ENCODE measurements at places on chromosomes 3 and 15.

DNA sequence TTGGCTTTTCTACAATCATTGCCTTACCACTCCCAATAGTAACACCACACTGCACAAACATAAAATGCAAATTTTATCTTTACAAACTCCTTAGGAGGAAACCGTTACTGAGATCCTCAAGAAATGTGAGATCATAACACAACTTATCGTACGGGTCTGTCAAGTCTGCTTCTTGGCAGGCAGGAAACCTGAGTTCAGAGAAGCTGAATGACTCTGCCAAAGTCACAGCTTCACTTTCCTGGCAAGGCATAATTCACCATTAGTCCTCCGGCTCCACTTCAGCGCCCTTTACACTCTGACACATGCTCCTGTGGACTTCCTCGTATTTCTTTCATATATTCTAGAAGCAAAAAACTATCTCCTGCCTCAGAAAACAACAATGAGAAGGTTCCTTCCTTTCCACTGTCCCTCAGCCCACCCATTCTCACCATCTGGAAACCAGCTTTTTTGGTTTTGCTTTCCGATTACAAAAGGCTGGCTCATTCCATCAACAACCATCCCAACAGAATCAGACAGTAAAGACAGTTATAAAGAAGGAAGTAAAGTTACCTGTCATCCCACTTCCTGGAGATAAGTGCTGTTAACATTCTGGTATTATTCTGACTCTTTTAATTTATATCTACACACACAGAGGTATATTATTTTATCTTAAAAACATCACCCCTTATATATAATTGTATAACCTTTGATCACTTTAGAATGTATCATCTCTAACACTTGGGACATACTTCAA, 223.4 kb downstream of the STT3B start:
- DNase-seq = no peak

DNA sequence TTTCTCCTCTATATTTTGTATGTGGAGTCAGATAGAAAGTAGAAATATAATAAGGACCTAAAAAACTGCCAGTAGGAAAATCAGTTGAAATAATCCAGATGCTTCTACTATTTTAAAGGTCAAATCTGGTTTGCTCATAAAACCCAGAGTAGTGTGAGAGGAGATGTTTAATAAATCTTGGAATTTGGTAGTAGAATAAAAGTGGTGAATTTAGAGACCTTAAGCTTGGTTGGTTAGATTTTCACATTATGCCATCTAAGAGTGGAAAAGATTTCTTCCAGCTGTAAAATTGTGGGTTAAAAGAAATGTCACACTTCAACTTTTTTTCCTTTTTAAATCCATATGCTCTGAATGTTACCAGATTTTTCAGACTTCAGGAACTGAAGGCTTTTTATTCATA, 266.4 kb upstream of the GOLIM4 start:
- no peak for DNase-seq

GRCh38 chr3:13273604-13274105, 146.5 kb downstream of the NUP210 start:
- DNase-seq = no peak

DNA sequence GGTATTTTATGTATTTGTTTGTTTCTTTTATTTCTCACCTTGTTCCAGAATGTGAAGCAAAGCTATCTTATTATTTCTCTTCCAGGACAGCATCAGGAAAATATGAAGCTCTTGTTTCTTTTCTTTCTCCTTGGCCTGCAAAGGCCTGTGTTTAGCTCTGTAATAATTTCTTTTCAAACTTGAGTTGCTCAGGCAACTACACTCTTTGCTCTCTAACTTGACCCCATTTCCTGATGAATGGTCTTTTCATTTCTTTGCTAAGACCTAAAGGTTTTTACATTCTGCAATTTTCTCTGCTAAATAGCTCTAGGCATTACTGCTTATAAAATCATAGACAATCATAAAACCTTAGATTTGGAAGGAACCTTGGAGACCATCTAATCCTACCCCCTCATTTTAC, 26.2 kb upstream of the ZNF770 start:
- DNase-seq = no peak

DNA sequence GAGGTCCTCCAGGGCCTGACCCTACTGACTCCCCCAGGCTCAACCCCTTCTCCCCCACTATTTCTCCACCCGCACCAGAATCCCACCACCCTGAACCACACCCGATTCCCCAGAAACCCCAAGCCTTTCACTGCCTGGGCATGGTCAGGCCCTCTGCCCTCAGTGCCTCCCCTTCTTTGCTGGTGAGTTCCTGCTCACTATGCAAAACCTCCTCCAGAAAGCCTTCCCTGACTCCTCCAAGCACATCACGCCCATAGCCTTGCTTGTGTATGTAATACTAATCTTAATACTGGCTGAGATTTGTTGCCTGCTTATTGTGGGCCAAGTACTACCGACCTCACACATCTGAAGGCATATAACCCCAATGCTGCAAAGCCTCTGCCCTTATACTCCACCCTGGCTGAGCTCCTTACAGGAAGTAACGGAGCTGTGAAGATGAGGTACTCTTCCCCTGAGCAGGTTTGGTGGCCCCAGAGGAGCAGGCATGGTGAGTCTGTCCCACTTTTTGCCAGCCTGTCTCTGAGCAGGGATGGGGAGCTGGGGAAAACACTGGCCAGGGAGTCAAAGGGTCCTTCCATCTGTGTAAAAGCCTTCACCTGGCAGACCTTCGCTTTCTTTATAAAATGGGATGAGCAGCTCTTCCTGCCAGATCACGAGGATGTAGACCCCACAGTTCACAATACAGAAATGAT, 9.5 kb downstream of the RAB6B start:
- no peak for DNase-seq

- DNase-seq = no peak
Measured at GRCh38 chr3:164451072-164451910, 627.0 kb downstream of the SI start.

DNA sequence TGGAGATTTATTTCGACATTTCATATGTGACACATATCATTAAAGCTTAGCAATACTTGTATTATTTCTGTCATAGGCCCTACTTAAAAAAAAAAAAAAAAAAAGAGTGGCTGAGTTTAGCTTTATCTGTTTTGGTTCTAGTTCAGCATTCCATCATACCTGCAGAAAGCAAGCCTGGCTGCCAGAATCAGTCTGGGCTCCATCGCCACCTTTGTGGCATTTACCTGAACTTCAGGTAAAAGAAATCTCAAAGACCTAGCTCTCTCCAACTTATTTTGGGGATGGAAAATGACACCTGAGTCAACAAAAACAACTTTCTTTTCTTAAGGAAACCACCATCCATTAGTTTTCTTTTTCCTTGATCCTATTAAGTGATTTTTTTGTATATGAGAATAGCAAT, 82.1 kb downstream of the NEK10 start:
- no peak for DNase-seq

GRCh38 chr3:190378240-190378891, 9.6 kb upstream of the CLDN16 start:
- DNase-seq = no peak

DNA sequence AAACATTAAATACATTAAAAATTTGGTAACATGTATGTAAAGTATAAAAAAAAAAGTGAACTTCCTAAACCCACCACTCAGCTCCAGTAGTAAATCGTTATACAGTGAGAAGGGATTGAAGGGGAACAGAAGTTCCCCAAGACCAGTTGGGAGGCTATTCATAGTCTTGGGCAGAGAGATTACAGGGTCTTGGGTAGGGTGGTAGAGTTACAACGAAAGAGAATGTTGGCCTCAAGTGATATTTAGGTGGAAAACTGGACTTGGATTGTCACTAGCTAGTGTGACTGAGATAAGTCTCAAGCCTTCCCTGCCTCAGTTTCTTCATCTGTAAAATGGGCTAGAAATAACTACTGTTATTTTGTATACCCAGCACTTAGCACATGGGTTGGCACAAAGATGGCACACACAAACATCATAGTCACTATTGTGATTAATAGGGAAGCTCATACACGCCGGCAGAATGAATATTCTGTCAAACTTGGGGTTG, 431 bp upstream of the YEATS2 start:
- DNase-seq = no peak

GRCh38 chr15:69554279-69554961, 101.8 kb downstream of the RPLP1 start:
- DNase-seq = no peak

DNA sequence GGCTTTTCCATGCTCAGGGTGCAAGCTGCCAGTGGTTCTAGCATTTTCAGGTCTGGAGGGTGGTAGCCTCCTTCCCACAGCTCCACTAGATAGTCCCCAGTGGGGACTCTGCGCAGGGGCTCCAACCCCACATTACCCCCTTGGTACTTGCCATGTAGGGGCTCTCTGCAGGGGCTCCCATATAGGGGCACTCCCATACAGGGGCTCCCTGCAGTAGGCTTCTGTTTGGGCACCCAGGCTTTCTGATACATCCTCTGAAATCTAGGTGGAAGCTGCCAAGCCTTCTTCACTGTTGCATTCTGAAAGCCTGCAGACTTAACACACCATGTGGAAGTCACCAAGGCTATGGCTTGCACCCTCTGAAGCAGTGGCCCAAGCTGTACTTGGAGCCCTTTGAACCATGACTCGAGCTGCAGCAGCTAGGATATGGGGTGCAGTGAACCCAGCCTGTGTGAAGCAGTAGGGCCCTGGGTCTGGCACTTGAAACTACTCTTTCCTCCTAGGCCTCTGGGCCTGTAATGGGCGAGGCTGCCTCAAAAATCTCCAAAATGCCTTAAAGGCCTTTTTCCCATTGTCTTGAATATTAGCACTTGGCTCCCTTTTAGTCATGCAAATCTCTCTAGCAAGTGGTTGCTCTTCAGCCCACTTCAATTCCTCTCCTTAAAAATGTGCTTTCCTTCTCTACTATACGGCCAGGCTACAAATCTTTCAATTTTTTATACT, 96.4 kb downstream of the TPRA1 start:
- no peak for DNase-seq

DNA sequence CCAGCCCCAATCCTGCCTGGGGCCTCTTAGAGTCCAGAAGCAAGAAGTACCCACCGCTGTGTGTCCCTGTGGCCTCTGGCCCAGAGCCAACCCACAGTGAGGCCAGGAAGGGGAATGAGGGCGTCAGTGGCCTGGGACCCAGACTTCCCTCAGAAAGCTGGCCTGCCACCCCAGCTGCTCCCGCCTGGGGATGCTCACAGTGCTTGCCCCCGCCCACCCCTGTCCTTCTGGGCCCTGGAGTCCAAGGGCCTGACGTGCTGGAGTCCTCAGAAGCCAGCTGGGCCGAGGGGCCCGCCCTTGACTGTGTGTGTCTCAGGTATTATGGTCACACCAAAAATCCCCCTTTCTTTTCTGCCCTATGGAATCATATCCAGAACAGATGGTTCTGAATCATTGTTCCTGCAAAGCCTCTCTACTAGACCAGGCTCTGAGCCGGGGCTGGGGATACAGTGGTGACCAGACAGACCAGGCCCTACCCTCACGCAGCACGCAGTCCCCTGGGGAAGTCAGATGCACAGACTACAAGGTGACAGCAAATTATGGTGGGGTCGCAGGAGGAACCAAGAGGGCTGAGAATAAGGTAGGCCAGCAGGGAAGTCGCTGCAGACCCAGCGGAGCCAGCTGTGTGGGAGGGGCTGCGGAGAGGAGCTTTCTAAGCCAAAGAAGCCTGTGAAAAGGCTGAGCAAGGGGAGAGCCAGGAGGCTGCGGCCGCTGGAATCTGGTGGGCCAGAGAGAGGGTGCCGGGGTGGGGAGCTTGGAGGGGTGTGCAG, 99.1 kb downstream of the VGLL4 start:
- DNase-seq = no peak

DNA sequence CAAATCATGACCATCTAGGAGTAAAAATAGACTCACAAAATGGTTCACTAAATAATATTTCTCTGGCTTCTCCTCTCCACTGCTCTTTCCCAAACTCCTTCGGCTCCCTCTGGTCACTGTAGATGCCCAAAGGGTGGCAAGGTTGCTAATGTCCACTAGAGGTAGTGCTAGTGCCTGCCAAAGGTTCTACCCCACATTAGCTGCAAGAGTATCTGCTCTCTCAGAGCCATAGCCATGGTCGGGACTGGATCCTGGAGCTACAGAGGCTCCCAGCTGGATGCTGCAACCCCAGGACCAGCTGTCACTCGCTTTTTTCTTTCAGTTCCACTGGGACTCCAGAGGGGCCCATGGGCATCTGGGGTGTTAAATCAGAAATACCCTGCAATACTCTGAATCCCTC, 8.5 kb downstream of the HTR3D start:
- DNase-seq = peak; percentile 31

DNA sequence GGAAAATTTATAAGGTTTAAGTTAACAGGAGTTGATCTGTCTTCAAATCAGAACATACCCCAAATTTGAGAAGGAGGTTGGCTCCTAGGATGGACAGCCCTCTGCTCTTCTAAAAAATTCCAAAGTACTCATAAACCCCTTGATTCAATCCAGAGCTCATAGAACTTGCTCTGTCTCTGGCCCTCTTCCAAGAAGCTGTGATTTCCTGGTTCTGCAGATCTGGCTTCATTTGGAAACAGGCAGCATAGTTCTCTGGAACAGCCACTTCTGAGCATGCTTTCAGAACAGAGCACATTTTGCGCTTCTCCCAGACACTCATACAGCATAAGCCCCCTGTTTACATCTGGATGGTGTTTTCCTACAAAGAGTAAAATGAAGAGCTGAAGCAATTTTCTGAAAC, 96.7 kb downstream of the KBTBD8 start:
- no peak for DNase-seq
